ENCODE measurements at places on chromosomes 1 and 21.
A peak's percentile ranks its signal among the peaks of the same experiment; 100 is the strongest.

DNA sequence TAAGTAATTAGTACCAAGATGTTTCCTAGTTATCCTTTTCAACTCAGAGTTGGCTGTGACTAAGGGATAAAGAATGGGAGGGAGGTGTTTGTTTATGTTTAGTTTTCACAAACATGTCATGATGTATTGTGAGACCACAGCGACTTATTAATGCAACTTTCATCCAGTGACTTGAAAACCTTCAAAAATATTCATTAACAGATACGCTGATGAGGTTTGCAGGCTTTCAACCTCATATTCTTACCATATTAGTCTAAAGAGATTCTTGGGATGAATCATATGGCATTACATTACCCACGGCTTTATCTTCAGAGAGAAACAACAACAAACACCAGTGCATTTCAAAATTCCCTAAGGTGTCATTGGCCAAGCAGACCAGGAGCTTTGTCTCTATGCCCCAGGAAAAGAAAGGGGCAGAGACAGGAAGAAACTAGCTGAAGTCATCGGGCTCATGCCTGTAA lies 36.4 kb downstream of the PALMD start:
- no peak for DNase-seq

GRCh38 chr21:25862596-25862995 lies 127.8 kb downstream of the GABPA start:
- DNase-seq = no peak

- DNase-seq = no peak
Observed at GRCh38 chr1:175297291-175297690, 104.7 kb upstream of the KIAA0040 start.

GRCh38 chr1:67956116-67956515 lies 94.3 kb downstream of the DIRAS3 start:
- DNase-seq = no peak

GRCh38 chr1:92969517-92969916 lies 8.3 kb upstream of the DIPK1A start:
- no peak for DNase-seq

- no peak for DNase-seq
Observed at GRCh38 chr1:112599477-112599876, 19.5 kb downstream of the ST7L start.

DNA sequence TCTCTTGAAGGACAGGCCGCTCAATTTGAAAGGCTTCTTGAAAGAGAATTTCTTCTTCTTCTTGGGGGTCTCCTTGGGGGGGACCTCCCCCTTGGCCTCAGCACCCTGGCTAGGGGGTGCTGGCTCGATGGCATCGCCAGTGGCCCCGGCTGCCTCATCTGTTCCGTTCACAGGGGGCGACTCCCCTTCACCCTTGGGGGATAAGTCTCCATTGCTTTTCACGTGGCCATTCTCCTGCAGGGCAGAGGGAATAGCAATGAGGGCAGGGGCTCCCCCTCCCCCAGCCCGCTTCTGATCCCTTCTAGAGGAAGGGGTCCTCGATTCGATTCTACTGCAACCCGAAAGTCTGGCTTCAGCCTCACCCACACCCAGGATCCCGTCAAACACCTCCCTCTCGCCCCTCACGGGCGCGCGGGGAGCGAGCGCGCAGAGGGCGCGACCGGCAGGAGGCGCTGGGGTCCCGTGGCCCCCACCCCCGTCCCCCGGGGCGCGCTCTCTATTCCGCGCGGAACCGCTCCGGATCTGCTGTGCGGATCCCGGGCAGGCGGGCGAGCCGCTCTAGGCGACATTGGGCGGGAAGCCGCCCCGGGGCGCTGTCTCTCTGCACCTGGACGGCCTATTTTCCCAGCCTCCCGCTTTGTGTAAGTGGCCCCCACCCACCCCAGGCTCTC lies 1.0 kb downstream of the MARCKSL1 start:
- DNase-seq = peak; percentile 21

DNA sequence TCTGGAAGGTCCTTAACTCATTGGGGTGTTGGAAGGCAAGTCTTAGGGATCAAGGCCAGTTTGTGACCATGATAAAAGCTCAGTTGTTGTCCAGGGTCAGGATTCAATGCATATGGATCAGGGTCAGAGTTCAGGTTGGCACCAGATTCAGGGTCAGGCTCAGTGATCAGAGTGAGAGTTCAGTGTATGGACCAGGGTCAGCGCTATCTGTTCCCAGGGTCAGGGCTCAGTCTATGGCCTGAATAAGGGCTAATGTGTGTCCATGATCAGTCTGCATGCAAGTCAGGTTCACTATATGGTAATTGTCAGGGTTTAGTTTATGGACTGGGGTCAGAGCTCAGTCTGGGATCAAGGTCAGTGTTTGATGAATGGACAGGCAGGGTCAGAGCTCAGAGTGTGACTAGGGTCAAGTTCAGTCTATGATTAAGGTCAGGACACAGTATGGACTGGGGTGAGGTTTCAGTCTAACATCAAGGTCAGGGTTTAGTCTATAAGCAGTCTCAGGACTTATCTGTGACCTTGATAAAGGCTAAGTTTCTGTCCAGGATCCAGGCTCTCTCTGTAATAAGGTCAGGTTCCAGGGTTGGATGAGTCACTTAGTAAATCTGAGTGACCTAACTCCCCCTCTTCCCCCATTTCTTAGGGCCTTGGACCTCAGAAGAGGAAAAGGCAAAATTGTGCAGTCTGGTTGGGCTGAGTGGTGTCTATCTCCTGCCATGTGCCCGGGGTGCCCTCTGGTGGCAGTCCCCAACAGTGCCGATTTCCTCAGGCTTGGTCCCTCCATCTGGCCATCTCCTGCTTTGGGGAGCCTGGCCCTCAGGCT lies 23.8 kb downstream of the KNCN start:
- DNase-seq = peak; percentile 85

- no peak for DNase-seq
Observed at GRCh38 chr21:32427958-32428623, 15.6 kb downstream of the EVA1C start.

DNA sequence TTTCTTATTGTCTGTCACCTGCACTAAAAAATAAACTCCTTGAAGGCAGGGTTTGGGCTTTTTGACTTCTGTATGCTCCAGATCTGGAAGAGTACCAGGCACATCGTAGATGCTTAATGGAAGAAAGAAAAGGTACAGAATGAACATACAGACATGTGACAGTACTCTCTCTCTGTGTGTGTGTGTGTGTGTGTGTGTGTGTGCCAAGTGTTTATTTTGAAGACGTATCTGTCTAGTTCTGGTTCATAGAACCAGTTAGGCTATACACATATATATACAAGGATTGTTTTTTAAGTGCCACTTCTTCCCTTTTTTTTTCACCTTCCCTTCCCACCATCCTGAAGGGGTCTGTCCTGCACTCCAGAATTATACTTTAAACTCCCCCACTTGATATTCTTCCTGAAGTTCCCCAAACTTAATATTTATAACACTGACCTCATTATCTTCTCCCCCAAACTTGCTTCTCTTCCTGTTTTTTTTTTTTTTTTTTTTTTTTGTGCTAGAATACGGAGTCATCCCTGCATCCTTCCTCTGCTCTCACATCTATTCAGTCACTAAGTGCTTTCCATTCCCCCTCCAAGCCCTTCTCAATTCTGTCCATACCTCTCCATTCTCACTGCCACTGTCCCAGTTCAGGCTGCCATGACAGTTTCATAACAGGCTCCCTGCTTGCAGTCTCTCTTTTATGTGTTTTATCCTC lies 5.4 kb upstream of the KCNA3 start:
- DNase-seq = no peak

DNA sequence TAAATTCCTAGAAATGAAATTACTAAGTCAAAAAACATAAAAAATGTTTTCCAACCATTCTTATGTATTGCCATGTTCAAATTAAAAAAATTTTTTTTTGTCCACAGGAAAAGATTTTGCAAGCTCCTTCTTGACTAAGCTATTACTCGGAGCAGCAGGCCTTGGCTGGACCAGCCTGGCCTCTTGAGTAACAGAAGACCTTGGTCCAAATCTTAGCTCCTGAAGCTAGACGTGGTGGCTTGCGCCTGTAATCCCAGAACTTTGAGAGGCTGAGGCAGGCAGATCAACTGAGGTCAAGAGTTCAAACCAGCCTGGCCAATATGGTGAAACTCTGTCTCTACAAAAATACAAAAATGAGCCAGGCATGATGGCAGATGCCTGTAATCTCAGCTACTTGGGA lies 77.6 kb downstream of the CLSTN1 start:
- DNase-seq = no peak

DNA sequence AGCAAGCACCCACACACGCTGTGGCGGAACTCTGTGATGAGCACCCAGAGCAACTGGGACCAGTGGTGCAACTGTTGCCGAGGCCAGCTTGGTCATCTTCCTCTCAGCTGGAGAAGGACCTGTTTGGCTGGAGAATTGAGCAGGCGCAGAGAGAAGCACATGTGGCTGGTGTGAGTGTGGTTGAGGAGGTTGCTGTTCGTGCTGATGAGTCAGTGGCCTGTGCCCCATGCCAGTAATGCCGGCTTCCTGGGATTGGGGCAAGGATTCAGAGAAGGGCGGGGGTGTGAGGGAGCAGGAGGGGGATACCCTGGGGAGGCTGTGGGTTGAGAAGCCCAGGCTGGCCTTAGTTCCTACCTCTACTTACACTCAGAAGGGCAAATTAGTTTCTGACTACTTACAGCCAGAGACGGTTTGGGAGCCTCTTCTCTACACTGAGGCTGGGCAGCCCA lies 57.5 kb upstream of the EPS8L3 start:
- DNase-seq = no peak

DNA sequence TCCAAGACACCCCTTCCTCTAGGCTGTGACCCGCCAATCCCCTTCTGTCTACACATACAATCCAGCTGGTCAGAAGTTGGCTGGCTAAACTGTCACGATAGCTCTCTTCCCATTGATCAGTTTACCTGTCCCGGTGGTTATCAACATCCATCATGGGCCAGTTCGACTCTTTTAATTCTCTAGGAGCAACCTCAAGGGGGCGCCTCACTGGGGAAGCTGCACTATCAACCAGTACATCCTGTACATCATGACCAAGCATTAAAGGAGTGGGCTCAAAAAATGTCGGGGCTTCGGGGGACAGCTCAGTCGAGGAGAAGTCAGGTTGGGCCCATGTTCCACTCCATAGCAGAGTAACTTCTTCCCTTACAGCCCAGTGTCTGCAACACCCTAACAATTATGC lies 53.2 kb upstream of the B3GALNT2 start:
- no peak for DNase-seq

GRCh38 chr1:227416156-227416830 lies 98.0 kb upstream of the CDC42BPA start:
- DNase-seq = no peak

GRCh38 chr1:147080671-147081394 lies 91.4 kb downstream of the PRKAB2 start:
- DNase-seq = no peak

DNA sequence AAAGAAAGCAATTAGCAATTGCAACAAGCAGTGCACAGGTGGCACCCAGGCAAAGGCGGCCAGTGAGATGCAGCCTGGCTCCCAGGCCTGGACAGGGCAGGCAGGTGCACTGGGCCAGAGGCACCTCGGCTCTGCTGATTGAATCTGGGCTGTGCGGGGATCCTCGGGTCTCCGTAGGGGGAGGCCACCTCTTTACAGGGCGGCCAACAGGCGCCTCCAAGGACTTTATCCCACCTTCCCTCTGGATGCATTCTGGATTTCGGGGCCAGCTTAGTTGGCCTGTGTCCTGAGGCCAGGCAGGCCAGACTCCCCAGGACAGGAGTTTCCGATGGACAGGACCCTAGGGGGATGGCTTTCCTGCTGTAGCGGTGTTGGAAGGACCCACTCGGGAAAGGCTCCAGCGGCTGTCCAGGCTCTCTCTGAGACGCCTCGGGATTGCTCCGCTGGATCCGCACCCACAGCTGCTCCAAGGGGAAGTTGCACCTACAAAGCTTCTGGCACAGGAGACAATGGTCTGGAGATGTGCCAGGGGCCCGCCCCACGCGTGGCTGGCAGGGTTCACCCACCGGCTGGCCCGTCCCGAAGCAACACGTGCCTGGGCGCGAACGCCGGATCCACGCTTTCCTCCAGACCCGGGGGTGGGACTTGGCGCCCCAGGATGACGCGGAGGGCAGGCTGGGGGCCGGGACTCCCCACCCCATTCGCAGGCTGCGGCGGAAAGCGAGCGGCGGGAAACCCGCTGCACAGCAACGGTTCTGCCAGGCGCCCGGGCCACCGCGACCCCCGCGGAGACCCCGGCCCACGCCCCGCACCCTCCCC lies 810 bp downstream of the SLC19A1 start:
- peak; percentile 38 for DNase-seq

DNA sequence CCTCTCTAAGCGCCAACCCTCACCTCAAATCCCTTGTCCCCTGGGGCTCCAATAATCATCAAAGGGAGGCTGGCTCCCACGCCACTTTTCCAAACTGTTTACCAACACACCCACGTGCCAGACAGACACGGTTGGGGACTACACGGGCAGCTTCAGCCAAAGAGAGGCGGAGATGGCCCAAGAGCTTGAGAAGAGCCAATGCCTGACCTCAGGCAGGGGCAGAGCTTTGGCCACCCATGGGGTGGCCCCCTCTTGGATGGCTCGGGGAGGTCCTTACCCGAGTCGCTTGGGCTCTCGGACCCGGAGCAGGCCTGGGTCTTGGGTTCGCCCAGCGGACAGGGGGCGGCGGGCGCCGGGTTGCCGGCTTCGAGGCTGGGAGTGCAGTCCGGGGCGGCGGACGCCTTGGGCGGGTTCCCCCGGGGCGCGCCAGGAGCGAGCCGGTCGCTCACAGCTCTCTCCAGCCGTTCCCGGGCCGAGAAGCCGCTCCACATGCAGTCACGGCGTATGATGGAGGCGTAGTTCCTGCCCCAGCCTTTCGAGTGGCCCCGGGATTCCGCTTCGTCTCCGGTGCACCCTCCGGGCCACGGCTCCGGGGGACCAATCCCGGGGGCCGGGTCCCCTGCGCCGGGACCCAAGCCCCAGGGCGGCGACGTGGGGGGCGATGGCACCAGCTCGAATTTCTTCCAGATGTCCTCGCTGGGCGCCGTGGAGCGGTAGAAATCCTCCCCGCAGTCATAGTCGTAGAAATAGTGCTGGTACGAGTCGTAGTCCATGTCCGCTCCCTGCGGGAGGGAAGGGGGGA lies 854 bp downstream of the MYCL start:
- peak; percentile 37 for DNase-seq

GRCh38 chr1:200182701-200183100 lies 155.2 kb downstream of the NR5A2 start:
- no peak for DNase-seq

DNA sequence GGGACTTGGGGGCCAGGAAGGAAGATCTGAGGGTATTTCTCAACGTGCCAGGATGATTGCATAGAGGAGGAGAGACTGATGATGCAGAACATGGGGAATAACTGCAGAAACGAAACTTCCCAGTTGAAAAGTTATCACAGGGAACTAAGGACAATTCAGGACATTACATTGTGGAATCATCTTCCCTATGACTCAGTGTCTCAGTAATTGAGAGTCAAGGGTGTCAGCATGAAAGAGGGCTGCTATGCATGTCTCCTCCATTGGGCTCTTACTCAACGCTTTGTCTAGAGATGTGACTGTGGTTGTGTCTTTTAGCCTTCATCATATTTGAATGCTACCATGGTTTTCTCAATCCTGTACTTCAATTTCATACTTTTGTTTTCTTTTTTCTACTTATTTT lies 48.9 kb upstream of the PTGFR start:
- no peak for DNase-seq
